NCI-H2227 treated with DMSO at 0.1 percent for 48 hours (cell line): ENCODE measurements at places on chromosomes 7 and 10.

DNA sequence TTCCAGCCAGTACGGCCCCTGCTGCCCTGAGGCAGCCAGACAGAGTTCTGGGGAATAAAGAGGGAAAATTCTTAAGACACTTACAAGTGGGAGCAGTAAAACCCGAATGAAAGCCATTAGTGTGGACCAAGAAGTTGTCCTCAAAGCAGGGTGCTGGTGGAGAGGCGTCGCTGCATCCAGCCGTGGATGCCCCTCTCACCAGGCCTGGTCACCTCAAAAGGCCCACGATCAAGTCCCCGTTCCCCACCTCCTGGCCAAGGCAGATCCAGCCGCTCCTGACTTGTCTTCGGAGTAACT lies 656 bp downstream of the VSTM4 start:
- no peak for DNase-seq

DNA sequence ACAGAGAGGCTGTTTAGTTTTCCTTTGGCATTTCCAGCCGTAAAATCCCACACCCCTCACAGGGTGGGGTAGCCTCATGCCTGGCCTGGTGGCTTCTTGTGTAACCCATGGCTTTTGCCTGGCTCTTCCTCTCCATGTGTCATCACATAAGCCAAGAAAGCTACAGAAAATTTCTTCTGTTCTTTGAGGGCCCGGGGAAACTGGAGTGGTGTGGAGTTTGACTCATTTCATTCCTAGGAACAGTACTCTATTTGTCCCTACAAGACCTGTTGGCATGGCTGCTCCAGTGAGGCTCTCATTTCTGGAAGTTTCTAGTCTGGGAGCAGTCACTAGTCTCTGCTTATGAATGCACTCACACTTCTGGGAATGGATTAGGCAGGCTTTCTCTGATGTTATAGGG lies 523.9 kb downstream of the SUGCT start:
- no peak for DNase-seq

DNA sequence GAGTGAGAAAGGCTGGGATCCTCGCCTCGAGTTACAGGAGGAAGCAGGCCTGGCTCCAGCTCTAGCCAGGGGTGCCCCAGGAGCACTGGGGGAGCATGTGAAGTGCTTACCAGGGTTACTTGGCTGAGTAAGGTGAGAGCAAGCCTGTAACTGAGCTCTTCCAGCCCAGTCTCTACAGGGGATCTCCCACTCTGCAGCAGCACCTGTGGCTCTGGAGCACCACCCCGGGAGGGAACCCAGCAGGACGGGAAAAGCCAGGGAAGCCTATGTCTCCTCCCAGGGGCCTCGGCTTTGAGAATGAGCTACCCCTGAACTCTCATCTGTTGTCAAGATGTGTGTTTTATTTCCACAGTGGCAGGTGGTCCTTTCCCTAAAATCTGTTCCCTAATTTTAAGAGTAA lies 10.6 kb downstream of the LRRC20 start:
- DNase-seq, result no peak

GRCh38 chr7:14606101-14606500 lies 296.4 kb downstream of the DGKB start:
- DNase-seq, result no peak

- DNase-seq, result no peak
Observed at GRCh38 chr7:155808549-155809331, 3.5 kb downstream of the SHH start.

GRCh38 chr10:21534604-21535493 lies 817 bp downstream of the MLLT10 start:
- no peak for DNase-seq

DNA sequence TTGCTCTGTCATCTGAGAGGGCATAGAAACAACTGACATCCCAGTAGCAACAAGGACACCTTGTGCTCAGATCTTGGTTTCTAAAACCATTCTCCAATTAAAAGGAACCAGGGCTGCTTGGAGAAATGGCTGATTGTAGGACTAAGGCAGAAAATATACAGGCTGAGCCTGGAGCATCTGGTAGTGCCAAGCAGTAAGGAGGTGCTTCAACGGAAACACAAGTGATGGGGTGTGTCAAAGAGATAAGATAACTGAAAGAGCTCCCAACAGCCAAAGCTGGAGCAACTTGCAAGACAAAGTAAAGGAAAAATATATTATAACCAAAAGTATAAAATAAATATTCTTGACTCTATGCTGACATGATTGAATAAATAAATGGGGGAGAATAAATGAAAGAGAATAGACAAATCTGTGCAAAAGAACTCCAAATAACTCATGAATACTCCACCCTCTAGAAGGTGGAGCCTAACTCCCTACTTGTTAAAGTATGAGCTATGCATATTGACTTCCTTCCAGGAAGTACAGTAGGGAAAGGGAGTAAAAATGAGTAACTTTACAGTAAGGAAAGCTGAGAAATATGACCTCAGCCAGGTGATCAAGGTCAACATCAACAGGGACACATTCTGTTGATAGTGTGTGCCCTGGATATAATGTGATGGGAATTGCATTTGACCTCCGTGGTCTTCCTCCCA lies 162.4 kb downstream of the NOC3L start:
- DNase-seq, result no peak

DNA sequence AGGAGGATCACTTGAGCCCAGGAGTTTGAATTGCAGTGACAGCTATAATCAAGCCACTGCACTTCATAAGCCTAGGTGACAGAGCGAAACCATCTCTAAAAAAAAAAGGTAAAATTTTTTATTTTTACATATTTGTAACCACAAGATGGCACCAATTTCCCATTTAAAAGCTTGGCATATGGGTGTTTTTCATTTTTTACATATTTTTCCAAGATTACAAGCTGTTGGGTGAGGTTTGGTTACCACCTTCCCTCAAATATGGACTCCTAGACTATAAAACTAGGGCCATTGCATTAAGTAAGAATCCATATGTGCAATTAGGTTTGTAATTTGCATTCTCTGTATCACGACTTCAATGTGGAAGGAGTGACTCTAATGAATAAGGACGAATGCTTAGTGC lies 129.3 kb upstream of the ACBD5 start:
- DNase-seq, result no peak

DNA sequence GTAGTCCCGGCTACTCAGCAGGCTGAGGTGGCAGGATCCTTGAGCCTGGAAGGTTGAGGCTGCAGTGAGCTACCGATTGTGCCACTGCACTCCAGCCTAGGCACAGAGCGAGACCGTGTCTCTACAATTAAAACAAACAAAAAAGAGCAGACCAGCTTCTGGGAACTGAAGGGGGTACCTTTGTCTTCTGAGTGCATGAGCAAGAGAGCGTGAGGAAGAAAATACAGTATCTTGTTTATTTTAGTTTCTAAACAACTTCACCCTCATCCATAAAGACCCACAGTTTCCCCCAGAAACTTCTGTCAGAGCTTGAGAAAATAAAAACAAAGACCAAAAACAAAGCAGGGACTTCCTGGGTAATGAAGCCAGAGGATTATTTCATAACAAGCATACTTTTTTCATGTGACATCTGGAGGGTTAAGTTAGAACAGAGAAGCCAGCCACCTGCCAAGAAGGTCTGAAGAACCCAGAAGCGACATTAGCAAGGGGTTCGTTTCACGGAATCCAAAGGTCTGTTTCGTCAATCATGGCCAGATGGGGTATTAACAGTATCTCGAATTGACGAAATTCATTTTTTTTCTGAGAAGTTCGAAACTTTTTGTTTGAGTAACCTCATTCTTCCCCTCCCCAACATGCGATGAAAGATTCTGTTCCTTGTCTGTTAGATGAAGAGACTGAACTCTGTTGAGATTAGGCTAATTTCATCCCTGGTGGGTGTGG lies 10.2 kb upstream of the IL2RA start:
- no peak for DNase-seq

GRCh38 chr10:1524540-1524939 lies 212.8 kb downstream of the ADARB2 start:
- DNase-seq, result no peak

- no peak for DNase-seq
Observed at GRCh38 chr10:13213163-13213562, 21.0 kb downstream of the UCMA start.

- DNase-seq, result no peak
Observed at GRCh38 chr10:71086439-71087080, 125.8 kb upstream of the UNC5B start.

GRCh38 chr10:104308439-104308903 lies 29.8 kb downstream of the ITPRIP start:
- DNase-seq, result no peak

GRCh38 chr10:50874723-50875122 lies 10.7 kb downstream of the A1CF start:
- DNase-seq, result no peak

DNA sequence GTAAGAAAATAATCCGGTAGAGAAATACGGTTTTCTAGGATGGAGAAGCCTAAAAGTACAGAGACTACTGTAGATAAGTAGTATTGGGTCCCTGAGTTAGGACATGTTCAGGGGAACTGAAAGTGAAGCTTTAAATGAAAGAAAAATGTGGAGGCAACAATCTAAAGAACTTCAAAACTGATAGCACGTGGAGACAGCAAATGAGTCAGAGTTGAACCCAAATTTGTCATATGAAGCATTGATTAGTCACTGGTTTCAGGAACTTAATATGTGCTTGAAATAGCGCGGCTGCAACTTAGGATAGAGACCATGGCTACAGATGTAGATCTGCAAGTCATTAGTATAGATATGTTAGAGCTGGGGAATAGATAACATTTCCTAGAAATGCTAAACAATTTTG lies 1138.6 kb upstream of the SORCS1 start:
- DNase-seq, result no peak

- DNase-seq, result no peak
Observed at GRCh38 chr10:11245510-11245909, 227.8 kb downstream of the CELF2 start.

DNA sequence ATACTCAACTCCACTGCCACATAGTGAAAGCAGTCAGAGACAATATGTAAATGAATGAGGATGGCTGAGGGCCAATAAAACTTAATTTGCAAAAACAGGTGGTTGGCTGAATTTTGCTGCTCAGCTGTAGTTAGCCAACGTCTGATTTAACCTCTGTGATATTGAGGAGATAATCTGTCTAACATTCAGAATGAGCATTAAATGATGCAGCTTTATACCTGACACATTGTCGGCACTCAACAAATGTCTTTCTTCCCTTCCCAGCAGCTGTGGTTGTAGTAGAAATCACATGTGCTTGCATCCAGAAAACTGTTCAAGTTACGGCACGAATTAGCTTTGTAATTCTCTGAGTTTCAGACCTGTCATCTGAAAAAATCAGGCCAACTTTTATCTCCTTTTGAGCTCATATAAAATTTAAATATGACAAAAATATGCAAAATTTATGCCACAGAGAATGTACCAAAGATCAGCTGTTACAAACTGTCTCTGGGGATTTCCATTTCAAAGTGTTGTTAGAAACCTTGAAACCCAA lies 1239.7 kb downstream of the GATA3 start:
- DNase-seq, result no peak

GRCh38 chr7:157622000-157622399 lies 285.2 kb downstream of the DNAJB6 start:
- DNase-seq, result no peak

DNA sequence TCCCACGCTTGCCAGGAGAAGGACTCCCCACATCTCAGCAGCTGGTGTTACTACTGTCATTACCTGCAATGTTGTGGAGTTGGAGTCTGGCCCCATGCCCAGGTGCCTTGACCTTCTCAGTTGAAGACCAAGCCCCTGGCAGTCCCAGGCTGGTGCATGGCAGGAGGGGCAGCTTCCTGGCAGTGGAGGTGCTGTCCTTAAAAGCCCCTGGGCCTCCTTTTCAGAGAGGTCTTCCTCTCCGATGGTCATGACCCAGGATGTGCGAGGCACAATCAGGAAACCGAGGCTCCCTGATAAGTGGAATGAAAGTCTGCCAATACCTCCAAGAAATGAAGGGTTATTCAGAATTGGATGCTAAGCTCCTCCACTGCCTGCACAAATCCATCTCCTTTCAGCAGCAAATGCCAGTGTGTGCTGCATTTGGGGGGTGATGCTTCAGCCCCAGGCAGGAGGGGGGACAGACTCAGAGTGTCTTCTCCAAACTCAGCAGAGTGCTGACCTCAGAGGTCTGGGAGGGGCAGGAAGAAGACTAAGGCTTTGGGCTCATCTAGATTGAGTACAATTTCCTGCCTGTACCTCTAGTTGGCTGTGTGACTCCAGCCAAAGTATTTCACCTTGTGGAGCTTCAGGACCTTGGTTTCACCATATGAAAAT lies 97.0 kb upstream of the DDC start:
- no peak for DNase-seq

DNA sequence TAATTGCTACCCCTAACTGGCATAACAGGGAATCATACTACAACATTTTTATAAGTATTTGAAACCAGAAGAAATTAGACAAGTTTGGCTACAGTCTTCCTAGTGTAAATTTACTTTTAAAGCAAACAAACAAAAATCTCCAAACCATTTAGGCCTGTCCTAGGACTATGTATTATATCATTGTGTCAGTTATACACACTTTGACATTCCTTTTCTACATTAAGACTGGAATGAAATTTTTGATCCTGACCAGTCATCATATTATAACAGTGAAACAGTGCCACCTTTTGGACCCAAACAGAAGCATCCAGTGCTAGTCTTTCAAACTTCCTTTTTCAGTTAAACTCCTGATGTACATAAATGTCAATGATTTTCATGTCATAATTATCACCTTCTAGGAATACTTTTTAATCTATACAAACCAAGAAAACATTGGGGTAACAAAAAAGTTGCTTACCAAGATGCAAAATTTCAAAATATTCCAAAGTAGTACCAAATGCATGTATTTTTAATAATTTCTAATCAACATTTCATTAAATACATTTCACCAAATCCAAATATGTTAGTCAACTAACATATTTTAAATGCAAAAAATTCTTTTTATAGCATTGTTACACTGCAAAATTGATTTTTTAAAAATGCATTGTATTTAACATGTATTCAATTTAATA lies 75.7 kb downstream of the IMMP2L start:
- DNase-seq, result peak; percentile 70

DNA sequence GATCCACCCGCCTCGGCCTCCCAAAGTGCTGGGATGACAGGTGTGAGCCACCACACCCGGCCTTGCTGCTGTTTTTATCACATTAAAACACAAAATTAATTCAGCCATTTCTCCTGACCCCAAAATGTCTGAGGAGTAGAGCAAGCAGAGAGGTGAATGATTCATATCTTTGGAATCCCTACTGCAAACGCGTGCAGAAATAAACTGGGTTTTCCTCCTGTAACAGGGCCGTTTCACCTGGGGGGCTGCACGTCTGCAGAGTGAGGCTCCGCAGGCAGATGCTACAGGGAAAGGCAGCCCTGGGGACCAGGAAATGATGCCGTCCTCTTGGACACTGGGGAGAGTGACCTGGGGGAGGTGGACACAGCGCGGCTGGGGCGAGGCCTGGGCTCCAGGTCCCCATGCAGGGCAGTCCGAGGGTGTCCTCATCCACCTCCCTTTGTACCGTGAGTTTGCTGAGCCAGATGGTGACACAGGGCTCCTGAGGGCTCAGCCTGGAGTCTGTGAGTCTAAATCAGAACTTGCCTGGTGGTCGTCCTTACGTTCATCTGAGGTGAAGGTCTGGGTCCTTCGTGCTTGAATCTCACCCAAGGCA lies 41.9 kb downstream of the PDGFA start:
- DNase-seq, result no peak

- no peak for DNase-seq
Observed at GRCh38 chr10:24174014-24174413, 34.9 kb upstream of the KIAA1217 start.

GRCh38 chr7:157018328-157018996 lies 8.0 kb upstream of the MNX1 start:
- no peak for DNase-seq

GRCh38 chr7:98321301-98321700 lies 39.8 kb downstream of the BRI3 start:
- no peak for DNase-seq

GRCh38 chr10:1217237-1217587 lies 161.0 kb downstream of the WDR37 start:
- no peak for DNase-seq
